ENCODE measurements at places on chromosomes 11 and 22.
A peak's percentile ranks its signal among the peaks of the same experiment; 100 is the strongest.

GRCh38 chr11:26792941-26793340 lies 71.1 kb upstream of the SLC5A12 start:
- DNase-seq: no peak
- no peaks in the 10 kb centered on the region for H3K27me3 ChIP-seq
- no peak overlapping the region for H3K27ac ChIP-seq
- H3K4me3 ChIP-seq: no peak overlapping the region

DNA sequence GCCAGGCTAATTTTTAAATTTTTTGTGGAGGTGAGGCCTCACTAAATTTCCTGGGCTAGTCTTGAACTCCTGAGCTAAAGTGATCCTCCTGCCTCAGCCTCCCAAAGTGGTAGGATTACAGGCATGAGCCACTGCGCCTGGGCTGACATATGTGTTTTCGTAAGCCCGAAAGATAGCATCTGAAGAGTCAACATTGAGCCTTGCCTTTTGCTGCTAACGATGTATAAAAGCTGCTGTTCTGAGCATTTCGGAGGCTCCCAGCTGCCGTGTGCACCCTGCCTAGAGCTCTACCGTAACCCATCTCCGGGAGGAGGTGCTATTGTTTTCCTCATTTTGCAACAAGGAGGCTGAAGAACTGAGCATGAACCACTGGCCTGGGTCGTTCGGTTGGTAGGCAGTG lies 18.1 kb upstream of the PPP6R3 start:
- H3K27ac ChIP-seq: peak overlapping the region; percentile 69
- no peak overlapping the region for H3K4me3 ChIP-seq
- no peaks in the 10 kb centered on the region for H3K27me3 ChIP-seq
- DNase-seq: no peak

DNA sequence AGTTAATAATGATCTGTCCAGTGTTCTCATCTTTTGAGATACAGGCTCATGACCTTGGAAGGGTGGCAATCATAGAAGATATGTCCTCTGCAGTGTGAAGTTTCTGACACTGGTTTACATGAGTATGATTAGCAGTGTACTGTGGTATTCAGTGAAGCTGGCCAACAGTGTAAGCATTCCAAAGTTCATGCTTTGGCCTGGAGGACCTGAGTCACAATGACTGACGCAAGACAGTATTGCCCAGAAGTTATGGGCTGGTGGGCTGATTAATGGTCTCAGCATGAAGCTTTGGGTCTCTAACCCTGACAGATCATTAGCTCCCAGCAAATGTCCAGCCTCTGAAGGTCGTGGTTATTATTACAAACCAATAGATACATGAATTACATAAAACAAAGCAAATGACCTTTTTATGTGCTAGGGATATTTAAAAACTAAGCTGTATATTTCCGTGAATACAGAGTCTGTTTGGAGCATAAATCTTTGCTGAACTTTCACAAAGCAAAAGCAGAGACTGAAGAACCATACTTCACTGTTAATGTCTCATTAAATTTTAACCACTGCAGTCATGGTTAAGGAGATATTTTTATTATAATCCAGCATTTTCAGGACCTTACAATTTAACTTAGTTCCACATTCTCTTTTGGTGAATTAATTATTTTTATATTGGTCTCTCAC lies 28.3 kb upstream of the USP47 start:
- DNase-seq: no peak
- H3K27ac ChIP-seq: no peak overlapping the region
- peaks cover 14% of the 10 kb centered on the region for H3K27me3 ChIP-seq
- H3K36me3 ChIP-seq: peaks cover 3% of the 10 kb centered on the region
- H3K4me3 ChIP-seq: no peak overlapping the region

DNA sequence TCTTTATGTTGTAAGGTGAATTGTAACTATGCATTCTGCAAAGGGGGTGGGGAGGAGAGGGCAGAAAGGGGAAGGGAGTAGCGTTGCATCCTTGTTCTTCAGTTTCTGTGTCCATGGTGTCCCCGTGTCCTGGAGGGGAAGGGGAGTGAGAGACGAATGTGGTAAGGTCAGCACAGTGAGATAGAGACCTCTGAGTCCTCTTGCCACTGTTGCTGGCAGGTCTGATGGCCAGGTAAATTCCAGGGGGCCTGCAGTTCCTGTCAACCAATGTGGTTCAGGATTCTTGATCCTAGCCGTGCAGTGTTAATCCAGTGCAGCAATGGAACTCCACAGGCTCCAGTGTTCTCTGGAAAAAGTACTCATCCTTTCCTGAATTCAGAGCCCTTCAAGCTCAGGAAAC lies 14.6 kb upstream of the ADSL start:
- H3K36me3 ChIP-seq: peaks cover 27% of the 10 kb centered on the region
- peak overlapping the region; percentile 82 for H3K27ac ChIP-seq
- no peaks in the 10 kb centered on the region for H3K27me3 ChIP-seq
- H3K4me1 ChIP-seq: peaks cover 78% of the 10 kb centered on the region
- H3K4me3 ChIP-seq: peak overlapping the region; percentile 70

- peaks cover 9% of the 10 kb centered on the region for H3K36me3 ChIP-seq
- peaks cover 39% of the 10 kb centered on the region for H3K4me1 ChIP-seq
- H3K4me3 ChIP-seq: no peak overlapping the region
- no peaks in the 10 kb centered on the region for H3K27me3 ChIP-seq
Measured at GRCh38 chr11:1484695-1485503, 1.7 kb downstream of the MOB2 start.

- DNase-seq: no peak
- H3K27me3 ChIP-seq: no peaks in the 10 kb centered on the region
- no peak overlapping the region for H3K27ac ChIP-seq
- no peak overlapping the region for H3K4me3 ChIP-seq
- H3K4me1 ChIP-seq: no peaks in the 10 kb centered on the region
- H3K36me3 ChIP-seq: peaks cover 49% of the 10 kb centered on the region
Measured at GRCh38 chr22:30332994-30333706, 6.4 kb upstream of the TBC1D10A start.

GRCh38 chr11:80412604-80413003 lies 971.8 kb upstream of the TENM4 start:
- DNase-seq: no peak
- no peak overlapping the region for H3K4me3 ChIP-seq
- H3K36me3 ChIP-seq: no peaks in the 10 kb centered on the region
- H3K27me3 ChIP-seq: no peaks in the 10 kb centered on the region
- H3K27ac ChIP-seq: no peak overlapping the region
- H3K4me1 ChIP-seq: no peaks in the 10 kb centered on the region

DNA sequence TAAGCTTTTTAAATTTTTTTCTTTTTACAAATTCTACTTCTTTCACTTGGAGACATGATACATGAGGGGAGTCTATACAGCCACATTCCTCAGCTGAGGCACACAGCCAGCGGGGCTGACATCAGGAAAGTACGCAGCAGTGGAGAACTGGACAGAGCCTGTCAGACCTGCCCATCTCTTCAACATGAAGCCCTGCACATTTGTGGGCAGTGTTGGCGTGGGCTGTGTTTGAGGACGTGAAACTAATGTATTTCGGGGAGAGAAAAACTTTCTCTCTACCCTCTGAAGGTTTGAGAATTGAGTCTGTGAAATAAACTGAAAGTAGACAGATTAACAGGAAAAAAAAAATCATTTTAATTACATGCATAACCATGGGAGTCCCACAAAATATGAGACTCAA lies 84.8 kb upstream of the HTATIP2 start:
- H3K4me1 ChIP-seq: no peaks in the 10 kb centered on the region
- no peak overlapping the region for H3K27ac ChIP-seq
- no peak overlapping the region for H3K4me3 ChIP-seq
- peaks cover 2% of the 10 kb centered on the region for H3K36me3 ChIP-seq

DNA sequence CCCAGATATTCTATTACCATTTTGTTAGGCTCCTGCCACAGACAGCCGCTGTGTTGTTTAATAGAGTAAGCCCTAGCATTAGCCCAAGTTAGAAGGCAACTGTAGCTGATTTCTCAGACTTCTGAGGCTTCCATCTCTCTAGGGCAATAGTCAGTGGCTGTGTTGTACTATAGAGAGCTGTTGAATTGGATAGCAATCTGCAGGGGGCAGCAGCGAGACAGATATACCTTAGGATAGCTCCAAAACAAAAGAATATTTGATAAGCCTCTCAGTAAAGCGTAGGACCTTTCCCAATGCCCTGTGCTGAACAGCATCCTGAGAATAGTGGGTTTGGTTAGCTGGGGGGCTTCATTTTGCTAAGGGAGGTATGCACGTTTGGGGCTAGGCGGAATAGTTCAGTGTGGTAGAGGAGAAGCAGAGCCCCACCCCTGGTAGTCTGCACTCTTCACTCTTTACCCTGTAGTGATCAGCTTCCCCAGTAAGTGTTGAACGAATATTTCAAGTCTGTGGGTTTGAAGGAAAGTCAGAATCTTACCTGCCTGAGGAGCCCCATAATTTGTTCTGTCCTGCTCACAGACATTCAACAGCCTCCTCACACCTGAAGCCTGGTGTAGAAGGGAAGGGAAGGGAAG lies 515.1 kb downstream of the INSC start:
- H3K36me3 ChIP-seq: no peaks in the 10 kb centered on the region
- no peak overlapping the region for H3K27ac ChIP-seq
- no peak overlapping the region for H3K4me3 ChIP-seq

- H3K4me1 ChIP-seq: no peaks in the 10 kb centered on the region
- H3K36me3 ChIP-seq: peaks cover 2% of the 10 kb centered on the region
Measured at GRCh38 chr11:15885854-15886253, 470.5 kb downstream of the SOX6 start.

GRCh38 chr11:62273789-62274275 lies 3.9 kb downstream of the SCGB2A2 start:
- H3K4me1 ChIP-seq: no peaks in the 10 kb centered on the region
- H3K36me3 ChIP-seq: no peaks in the 10 kb centered on the region
- H3K27me3 ChIP-seq: peaks cover 2% of the 10 kb centered on the region
- H3K27ac ChIP-seq: no peak overlapping the region
- no peak overlapping the region for H3K4me3 ChIP-seq

DNA sequence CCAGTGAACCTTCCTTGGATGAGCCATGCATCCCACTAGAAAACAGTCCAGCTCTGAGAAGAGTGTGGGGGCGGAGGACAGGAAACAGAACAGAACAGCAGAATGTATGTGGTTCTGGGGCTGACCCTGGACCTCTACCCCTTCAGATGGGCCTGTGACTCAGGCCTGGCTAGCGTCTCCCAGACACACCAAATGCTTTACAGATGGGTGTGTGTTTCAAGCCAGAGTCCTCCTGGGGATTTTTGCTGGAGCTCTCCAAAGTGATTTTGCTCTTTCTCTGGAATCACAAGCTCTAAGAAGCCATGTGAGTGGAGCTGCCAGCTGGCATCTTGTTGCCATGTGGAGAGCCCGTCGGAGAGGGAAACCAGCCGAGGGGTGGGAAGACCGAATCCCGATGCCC lies 13.2 kb upstream of the C1QTNF4 start:
- H3K27ac ChIP-seq: no peak overlapping the region
- H3K4me3 ChIP-seq: no peak overlapping the region
- peaks cover 2% of the 10 kb centered on the region for H3K36me3 ChIP-seq
- H3K4me1 ChIP-seq: no peaks in the 10 kb centered on the region
- no peaks in the 10 kb centered on the region for H3K27me3 ChIP-seq
- DNase-seq: no peak

DNA sequence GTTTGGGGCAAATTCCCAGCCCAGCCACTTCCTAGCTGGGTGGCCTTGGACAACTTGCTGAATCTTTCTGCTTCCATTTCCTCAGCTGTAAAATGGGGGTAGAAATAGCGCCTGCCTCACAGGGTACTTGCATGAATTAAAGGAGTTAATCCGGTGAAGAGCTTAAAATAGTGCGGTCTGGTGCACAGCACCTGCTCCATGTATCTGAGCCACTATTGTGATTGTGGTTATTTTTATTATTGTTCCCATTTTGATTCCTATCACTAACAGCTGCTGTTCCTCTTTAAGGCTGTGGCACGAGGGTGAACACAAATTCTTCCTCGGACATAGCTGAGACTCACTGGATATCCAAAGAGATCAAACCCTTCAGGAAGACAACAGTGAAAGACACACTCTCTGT lies 46.9 kb upstream of the TP53I11 start:
- DNase-seq: no peak
- peak overlapping the region; percentile 58 for H3K27ac ChIP-seq
- peaks cover 7% of the 10 kb centered on the region for H3K4me1 ChIP-seq
- no peaks in the 10 kb centered on the region for H3K36me3 ChIP-seq
- no peaks in the 10 kb centered on the region for H3K27me3 ChIP-seq

DNA sequence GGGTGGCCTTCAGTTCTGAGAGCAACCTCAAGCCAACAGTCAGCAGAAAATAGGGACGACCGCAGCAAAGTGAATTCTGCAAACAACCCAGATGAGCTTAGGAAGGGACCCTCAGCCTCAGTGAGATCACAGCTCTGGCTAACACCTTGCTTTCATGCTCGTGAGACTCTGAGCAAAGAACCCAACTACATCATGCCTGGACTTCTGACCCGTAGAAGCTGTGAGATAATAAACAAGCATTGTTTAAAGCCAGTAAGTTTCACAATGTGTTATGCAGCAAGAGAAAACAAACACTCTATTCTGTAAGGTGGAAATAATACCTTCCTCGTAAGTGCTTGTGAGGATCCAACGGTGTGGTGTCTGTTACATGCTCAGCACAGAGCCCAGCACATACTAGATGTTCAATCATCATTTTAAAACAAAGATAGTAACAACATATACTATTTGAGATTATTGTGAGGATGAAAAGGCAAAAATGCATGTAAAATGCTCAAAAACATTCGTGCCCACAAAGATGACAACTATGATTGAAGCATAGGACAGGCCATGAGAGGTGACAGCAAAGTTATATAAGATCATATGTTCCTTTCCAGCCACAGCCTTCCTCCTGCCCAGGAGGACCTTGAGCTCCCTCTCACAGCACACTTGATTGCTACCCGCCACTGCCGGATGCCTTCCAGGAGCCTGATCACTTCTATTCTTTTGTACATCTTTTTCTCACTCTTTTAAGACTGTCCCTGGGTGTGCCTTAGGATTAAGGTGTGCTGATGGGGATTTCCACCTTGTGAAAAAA lies 433.3 kb downstream of the BUD13 start:
- no peak for DNase-seq
- no peaks in the 10 kb centered on the region for H3K36me3 ChIP-seq
- H3K4me3 ChIP-seq: no peak overlapping the region
- H3K4me1 ChIP-seq: no peaks in the 10 kb centered on the region

DNA sequence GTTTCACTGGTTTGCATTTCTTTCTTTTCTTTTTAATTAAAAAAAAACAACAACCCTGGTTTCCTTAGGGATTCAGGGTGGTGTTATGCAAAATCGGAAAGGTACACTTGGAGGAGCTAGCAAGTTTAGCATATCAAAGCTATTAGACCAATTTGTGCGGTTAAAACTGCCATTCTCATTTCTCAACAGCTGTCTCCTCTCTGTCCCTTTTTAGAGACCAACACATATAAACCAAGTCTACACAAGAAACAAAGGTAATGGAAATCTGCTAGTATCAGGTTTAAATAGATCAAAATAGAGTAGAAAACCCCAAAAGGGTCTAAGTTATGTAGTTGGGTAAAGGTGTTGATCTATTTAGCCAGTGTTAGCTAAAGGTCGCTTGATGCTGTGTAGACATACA lies 1.7 kb upstream of the SESN3 start:
- no peak overlapping the region for H3K27ac ChIP-seq
- peaks cover 14% of the 10 kb centered on the region for H3K4me1 ChIP-seq
- no peak for DNase-seq
- H3K4me3 ChIP-seq: no peak overlapping the region
- H3K27me3 ChIP-seq: no peaks in the 10 kb centered on the region

GRCh38 chr11:78268591-78269410 lies 80.1 kb downstream of the USP35 start:
- H3K4me3 ChIP-seq: no peak overlapping the region
- no peak for DNase-seq
- no peaks in the 10 kb centered on the region for H3K4me1 ChIP-seq
- H3K27me3 ChIP-seq: peaks cover 8% of the 10 kb centered on the region

Measured in central memory CD8-positive, alpha-beta T cell (primary cell).